Vagina (tissue), 2 donors: ENCODE measurements at places on chromosomes 3 and 15. TPM values are rescaled to one million over a fixed set of nuclear protein-coding genes. Genes with fewer than 3 reads are reported as not detected.

Gene LXN
- 22.6 TPM for total RNA-seq

Gene PLD1
- total RNA-seq: 35.6 TPM

Gene MAGEL2
- total RNA-seq: 2.0 TPM

Gene AADACL2
- 0.49 TPM for total RNA-seq

Gene RTP1
- not detected for total RNA-seq

Gene CNTN4
- total RNA-seq: 22.1 TPM

Gene SQOR
- 52.8 TPM for total RNA-seq

Gene ILDR1
- 3.7 TPM for total RNA-seq

Gene C3orf85
- not detected for total RNA-seq

Gene HGD
- not detected for total RNA-seq

Gene IL17RB
- total RNA-seq: not detected

Gene DCBLD2
- total RNA-seq: 36.1 TPM
